ENCODE measurements at places on chromosomes 11 and 22.

DNA sequence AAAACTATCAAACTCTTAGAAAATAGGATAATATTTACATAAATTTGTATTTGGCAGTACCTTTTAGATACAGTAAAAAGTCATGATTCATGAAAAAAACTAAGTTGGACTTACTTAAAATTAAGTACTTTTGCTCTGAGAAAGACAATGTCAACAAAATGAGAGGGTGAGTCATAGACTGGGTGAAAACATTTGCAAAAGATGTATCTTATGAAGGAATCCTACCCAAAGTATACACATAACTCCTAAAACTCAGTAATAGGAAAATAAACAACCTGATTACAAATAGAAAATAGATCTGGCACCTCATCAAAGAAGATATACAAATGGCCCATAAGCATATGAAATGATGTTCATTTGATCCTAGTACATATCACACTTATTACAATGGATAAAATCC, 1154.6 kb downstream of the JRKL start:
- DNase-seq, result no peak

GRCh38 chr22:48267681-48268080, 1505.2 kb downstream of the TBC1D22A start:
- DNase-seq, result no peak

- DNase-seq, result no peak
Measured at GRCh38 chr11:101889767-101890166, 25.0 kb upstream of the CEP126 start.

DNA sequence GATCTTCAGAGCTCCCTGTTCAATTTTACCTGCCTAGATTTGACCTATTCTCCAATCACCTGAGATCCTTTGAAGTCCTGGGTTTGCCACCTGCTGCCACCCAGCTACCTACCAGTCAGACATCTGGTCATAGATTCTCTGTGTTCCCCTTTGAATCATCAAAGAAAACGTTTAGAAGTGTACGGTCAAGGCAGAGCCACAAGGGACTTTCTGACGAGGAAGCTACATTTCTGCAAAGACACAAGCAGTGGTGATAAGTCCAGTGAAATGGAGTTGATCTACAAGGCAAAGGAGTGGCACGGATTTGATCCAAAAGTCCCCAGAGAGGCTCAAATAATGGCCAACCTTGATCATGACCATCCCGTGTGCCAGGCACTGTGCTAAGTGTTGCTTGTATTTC, 549.9 kb downstream of the MIAT start:
- no peak for DNase-seq

DNA sequence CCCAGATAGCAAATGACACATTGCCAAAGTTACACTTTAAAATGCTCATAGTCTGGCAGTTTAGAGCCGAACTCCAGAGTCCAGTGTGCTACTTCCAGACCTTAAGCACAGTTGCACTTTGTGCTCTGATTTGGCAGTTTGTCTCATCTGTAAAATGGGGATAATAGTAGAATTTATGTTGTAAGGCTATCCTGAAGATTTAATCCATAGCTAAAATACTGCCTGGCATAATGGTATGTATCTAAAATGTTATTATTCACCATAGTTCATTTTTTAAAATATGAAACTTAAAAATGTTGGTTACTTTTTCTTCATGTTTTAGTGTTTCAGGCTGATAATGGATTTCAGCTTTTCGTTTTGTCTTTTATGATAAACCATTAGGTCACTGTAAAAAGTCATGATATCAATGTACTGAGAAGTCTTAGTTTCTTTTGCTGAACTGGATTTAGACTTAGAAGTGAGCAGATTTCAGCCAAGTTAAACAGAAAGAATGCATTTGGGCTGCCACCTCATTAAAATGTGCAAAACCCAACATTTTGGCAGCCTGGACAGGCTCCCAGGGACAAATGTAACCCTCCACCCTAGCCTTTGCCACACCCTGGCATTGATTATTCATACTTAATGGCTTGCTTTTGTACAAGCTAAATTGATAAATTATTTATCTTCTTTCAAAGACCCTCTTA, 933 bp downstream of the OLFML1 start:
- no peak for DNase-seq

DNA sequence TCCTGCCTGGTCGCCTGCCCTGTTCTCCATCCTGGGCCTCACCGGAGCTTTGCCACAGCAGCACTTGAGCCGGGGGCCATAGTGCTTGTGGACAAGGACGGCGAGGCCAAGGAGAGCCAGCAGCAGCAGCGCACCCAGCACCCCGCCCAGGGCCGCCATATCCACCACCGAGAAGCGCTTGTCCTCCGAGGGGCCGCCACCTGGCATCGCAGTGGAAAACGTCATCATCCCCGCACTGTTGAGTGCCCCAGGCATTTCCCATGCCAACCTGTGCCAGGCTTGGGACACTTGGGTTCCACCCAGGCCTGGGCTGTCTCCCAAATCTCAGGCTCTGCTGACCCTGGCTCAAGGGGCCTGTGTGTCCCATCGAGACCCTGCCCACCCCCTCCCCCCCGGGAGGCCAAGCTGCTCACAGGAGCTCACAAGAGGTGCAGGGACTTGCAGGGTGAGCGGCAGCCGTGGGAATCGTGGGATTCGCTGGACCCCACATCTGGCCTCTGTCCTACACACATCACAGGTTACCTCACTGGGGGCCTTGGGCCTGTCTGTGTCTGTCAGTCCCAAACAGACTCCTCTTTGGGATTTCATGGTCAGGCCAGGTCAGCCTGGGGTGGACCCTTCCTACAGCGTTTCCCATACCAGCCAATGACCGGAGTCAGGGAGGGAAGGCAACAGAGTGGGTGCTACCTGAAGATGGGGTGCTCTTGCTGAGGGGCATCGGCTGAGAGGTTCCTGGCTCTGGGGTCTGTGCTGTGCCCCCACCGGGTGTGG, 2.3 kb upstream of the IRF7 start:
- DNase-seq, result no peak

GRCh38 chr11:100630898-100631297, 56.2 kb upstream of the ARHGAP42 start:
- no peak for DNase-seq

DNA sequence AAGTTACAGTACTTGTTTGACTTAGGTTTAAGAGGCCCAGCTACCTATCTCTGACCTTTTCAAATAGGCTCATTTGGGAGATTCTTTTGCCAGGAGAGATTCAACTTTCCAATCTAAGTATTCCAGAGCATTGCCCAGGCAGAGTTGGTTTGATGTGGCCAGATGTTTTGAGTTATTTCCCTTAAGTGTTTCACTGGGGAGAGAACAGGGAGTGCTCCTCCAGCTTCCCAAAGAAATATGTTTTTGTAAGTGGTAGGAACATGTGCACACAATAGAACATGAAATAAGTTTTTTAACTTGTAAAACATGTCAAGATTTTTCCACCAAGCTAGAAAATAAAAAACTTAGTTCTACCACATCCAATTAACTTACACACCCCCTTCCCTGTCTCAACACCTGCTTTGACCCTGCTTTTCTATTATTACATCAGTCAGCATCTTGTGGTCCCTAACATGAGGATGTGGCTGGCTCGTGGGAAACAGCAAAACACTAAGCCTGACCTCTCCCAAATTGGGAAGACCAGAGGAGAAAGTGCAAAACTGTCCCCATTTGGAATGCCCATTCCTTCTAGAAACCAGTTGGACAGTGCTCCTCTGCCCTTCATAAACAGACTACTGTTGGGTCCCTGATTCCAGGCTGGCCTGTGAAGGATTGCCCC, 70.4 kb upstream of the RASSF10 start:
- DNase-seq, result no peak

DNA sequence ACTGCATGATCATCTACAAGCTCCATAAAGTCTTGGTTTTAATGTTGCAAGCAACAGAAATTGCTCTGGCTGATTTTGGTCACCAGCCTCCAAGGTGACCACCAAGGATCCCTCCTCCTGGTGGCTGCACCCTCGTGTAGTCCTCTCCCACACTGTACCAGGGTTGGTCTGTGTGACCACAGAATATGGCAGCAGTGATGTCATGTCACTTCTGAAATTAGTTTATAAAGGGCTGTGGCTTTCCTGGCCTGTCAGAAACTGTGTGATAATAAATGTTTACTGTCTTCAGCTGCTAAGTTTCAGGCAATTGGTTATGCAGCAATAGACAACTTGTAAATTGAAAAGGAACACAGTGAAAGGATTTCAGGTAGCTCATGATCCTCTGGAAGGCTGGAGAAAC, 5.3 kb upstream of the PRDM11 start:
- DNase-seq, result no peak

DNA sequence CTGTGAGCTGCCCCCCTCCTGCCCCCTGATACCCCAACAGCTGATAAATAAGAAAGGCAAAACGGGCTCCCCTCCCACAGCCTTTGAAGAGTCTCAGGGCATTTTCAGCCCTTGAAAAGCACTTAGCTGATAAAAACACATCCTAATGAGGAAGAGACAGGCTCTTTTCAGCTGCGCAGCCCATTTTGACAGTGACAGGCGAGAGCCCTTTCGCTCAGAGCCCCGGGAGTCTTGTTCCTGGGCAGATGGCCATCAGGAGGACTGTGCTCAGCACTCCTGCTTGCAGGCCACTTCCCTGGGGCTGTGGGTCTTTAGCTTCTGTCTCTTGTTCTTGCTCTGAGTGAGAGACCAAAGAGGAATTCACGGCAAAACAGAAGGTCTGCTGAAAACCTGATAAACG, 757.2 kb downstream of the BRD1 start:
- no peak for DNase-seq

GRCh38 chr22:45709866-45710265, 38.2 kb downstream of the ATXN10 start:
- no peak for DNase-seq

DNA sequence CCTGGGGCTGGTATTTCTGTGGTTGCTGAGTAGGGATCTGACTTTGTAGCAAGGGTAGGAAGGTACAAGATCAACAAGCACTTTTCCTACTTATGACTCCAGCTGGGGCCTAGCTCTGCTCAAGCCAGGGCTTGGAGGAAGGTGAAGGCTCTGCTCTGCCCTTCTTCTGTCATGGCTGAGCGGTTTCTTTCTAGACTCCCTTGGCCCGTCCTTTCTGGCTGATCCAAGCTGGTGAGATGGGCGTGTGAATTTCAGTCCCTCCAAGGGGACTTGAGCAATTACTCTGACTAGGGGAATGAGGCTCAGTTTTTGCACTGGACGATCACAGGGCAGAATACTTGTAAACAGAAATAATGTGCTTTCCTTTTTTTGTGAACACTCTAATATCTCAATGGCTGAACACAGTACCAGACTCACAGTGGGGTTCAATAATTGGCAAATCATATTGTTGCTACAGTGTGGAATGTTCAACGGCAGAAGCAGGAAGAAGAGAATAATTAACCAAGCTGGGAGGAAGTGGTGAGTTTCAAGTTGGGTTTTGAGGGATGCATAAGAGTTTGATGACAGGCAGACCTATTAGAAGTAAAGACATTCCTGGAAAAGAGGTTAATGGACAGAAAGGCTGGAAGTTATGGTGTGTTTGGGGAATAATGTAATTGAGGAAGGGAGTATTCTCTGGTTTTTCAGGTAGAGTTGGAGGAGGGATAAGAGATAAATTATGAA, 507.6 kb downstream of the MIAT start:
- DNase-seq, result no peak

- DNase-seq, result no peak
Measured at GRCh38 chr11:133902506-133902905, 54.3 kb downstream of the IGSF9B start.

- no peak for DNase-seq
Measured at GRCh38 chr11:63239254-63239653, 4.1 kb downstream of the SLC22A25 start.

GRCh38 chr11:126481303-126481680, 125.8 kb downstream of the ST3GAL4 start:
- no peak for DNase-seq

- no peak for DNase-seq
Measured at GRCh38 chr11:45484326-45484883, 181.0 kb downstream of the CHST1 start.

- no peak for DNase-seq
Measured at GRCh38 chr11:111077530-111078322, 167.8 kb upstream of the POU2AF2 start.

- DNase-seq, result no peak
Measured at GRCh38 chr11:77726524-77726923, 88.9 kb upstream of the CLNS1A start.

- DNase-seq, result no peak
Measured at GRCh38 chr11:29628609-29629008, 388.2 kb downstream of the KCNA4 start.

- DNase-seq, result no peak
Measured at GRCh38 chr11:85394283-85394682, 232.9 kb downstream of the DLG2 start.

- no peak for DNase-seq
Measured at GRCh38 chr11:118908901-118909618, 16.7 kb downstream of the BCL9L start.

- DNase-seq, result no peak
Measured at GRCh38 chr11:7605186-7605943, 67.9 kb downstream of the CYB5R2 start.

DNA sequence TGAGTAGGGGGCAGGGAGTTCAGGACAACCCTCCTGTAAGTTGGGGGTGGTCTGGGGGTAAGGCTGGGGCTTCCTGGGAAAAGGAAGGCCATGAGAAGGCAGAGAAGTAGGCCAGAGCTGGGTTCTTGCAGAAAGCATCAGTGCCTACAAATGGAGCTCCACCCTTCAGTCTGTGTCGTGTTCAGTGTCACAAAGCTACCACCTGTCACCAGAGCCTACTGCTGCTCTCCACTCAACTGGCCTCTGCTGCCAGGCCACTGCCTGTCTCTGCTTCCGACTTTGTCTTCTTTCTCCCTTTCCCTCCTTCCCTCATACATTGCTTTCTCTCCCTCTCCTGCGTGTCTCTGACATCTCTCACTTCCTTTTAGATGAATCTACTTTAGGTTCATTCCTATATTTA, 3.4 kb upstream of the WBP2NL start:
- DNase-seq, result no peak

- DNase-seq, result no peak
Measured at GRCh38 chr22:37611207-37611606, 2.6 kb downstream of the GGA1 start.

GRCh38 chr11:14393889-14394288, 34.9 kb upstream of the RRAS2 start:
- DNase-seq, result no peak

- no peak for DNase-seq
Measured at GRCh38 chr11:61087426-61088119, 14.7 kb upstream of the CD5 start.

DNA sequence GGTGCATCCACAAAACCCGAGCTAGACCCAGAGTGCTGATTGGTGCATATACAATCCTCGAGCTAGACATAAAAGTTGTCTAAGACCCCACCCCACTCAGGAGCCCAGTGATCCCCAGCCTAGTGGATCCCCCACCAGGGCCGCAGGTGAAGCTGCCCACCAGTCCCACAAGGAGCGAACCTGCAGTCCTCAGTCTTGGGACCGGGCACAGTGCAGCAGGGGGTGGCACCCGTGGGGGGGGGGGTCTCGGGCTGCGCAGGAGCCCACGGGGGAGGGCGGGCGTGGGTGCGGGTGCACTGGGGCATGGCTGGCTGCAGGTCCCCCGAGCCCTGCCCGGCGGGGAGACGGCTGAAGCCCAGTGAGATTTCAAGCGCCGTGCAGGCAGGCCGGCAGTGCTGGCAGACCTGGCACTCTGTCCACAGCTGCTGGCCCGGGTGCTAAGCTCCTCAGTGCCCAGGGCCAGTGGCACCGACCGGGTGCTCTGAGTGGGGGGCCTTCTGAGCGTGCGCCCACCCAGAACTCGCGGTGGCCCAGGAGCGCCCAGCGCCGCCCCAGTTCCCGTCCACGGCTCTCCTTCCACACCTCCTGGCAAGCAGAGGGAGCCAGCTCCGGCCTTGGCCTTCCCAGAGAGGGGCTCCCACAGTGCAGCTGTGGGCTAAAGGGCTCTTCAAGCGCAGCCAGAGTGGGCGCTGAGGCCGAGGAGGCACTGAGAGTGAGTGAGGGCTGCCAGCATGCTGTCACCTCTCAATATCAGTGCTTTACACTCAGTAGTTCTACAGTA, 989.1 kb downstream of the FAM181B start:
- no peak for DNase-seq
